NCI-H2107 (cell line): ENCODE measurements at places on chromosomes 2 and 18.

GRCh38 chr2:177893880-177894279 lies 178.7 kb downstream of the PDE11A start:
- DNase-seq = no peak

DNA sequence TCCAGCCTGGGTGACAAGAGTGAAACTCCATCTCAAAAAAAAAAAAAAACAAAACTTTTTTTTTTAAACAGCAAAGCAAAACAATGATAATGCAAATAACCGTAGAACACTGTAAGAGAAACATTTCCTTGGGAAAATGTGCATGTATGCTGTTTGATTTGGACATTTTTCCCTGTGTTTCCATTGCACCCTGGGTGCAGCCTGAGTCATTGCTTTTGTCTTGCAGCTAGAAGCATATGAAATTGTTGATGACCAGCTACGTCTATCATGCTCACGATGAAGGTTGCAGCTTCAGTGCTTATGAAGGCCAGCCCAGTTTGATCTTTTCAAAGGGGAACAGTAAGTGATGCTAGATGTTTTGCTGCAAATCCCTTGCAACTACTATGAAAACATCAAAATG lies 41.5 kb downstream of the MOGAT1 start:
- no peak for DNase-seq

GRCh38 chr2:47580855-47581600 lies 178.1 kb downstream of the MSH2 start:
- no peak for DNase-seq

DNA sequence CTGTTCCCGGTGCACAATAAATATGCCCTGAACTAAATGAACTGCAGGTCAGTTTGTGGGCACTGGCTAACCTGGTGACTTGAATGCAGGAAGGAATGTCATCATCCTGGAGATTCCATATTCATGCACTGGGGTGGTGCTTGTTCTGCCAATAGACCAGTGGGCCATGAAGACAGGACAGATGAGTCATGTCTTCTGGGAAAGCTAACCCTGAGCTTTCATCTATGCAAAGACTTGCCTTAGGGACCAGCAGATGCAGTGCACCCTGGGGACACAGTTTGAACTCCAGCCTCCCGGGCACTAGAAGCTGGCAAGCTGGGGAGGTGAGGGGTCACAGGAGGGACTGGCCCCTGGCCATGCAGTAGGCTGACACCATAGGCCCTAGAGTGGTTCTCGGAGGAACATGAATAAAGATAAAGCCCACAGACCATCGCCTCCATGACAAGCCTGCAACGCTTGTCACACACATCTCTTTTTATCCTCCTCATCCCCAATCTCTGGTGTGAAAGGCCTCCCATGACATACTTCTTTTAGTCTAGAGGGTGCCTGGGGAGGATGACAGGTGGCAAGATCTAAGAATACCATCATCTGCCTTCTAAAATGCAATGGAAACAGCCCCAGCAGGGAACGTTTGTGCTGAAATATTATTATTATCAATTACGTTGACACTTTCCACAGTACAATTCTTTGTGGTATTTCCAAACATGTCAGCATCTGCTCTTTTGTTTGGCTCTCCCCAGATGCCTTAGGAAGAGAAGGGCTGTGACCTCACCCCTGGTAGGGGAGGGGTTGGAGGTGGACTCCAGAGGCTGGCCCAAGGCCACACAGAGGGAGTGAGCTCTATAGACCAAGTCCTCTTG lies 267.4 kb upstream of the RAB6C start:
- DNase-seq = no peak

DNA sequence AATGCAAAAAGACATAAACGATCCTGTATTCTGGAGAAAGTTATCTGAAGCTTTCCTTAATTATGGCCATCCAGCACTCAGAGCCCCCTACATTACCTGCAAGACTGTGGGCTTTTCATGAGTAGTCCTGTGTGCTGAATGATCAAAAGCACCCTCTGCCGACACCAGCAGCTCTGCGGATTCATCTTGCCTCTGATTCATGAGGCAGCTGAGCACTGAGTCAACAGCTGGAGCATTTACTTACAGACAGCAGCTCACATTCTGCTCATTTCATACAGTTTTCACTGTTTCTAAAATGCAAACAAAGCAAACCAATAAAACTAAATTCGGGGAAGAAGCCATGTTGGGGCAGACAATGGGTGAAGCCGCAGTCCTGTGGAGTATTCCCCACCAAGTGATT lies 886.5 kb downstream of the CNTNAP5 start:
- no peak for DNase-seq

GRCh38 chr18:47953471-47953931 lies 23.0 kb upstream of the SMAD2 start:
- DNase-seq = peak; percentile 9

- peak; percentile 1 for DNase-seq
Measured at GRCh38 chr18:10851824-10852319, 297.5 kb downstream of the PIEZO2 start.

- DNase-seq = no peak
Measured at GRCh38 chr18:44370861-44371260, 309.8 kb upstream of the SETBP1 start.

DNA sequence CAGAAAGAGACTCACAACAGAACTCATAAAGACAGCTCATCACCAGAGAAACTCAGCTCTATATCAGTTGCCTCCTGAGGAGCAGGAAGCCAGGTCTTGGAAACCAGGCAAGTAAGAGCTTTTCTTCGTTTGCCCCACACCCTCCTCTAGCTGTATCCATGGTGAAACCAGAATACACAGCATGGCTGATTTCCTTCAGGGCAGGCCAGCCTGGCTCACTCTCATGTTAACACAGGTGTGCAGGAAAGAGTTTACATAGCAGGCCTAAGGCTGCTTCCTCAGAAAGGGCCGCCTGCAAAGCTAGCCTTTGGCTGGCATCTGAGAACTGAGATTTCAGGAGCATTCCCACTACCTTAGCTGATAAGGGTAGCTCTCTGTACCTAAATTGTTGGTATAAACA lies 65.7 kb downstream of the KLHL14 start:
- no peak for DNase-seq

DNA sequence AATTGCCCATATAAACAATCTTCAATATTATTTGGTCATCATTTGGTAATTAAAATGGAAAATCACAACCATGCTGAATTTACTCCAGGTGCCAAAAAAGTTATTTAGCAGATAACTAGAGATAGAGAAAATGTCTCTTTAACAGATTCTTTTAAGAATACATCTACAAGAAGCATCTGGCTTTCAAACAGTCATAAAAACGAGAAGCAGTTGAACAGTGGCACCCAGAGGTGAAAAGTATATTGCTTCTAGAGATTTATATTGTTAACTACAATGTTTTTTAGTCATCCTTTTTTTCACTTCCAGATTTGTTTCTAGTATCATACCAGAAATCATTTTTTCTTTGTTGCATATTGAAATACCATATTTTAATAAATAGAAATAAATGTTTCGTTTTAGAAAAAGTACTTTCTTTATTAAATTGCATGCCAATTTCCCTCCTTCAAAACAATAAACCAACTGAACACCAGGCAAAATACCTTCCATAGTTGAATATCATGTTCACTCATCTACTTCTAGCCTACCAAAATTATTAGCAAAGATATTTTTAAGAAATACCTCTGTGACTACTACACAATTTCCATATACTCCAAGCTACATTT lies 65.4 kb upstream of the HNRNPA3 start:
- DNase-seq = peak; percentile 15

DNA sequence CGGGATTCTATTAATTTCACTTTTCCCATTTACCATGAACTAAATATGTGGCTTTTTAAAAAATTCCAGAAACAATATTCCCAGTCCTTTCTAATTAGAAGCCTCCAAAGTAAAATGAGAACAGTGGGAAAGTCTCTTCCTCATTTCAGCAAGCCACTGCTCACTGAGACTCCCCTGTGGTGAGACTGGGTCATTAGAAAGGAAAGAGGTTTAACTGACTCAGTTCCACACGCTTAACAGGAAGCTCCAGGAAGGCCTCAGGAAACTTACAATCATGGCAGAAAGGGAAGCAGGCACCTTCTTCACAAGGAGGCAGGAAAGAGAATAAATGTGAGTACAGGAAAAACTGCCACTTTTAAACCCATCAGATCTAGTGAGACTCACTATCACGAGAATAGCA lies 258.9 kb upstream of the CHAC2 start:
- DNase-seq = no peak

DNA sequence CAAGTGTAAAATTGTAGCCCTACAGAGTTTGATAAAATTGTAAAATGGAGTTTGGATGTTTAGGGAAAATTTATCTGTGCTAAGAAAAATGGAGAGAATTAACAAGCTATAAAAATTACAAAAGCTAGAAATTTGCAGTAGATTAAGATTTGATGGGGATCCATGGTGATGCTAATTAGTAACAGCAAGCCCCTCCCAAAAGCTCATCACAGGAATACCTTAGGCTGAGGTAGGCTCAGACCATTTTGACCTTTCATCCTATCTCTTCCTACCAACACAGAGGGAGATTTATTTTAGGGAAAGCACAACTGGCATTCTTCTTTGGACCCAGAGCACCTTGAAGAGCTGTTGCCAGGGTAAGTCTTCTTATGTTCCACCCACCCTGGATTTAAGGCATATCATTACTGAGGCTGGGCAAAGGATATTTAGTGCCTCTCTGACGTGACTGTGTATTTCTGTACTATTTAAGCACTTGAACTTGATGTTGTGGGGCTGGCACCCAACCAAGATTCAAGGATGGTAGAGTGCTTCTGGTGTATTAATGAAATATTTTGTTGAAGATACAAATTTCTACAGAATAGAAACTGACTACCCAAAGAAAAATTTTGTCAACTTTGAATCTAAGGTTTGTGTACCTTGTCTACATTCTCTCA lies 70.8 kb upstream of the SLC39A10 start:
- no peak for DNase-seq

DNA sequence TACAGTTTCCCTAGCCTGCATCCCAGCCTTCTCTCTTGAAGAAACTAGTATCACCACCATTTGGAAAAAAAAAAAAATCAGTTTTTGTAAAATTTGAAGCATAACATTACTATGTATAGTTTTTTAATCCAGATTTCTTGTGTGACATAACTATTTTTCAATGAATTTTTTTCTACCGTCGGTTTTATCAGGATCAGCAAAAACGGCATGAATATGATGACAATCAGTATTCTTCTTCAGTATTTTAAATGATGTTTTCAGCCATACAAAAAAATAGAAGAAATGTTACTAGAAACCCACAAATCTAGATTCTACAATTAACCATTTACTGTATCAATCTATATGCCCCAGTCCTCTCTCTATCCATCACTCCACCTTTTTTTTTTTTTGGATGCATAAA lies 103.9 kb downstream of the MGAT5 start:
- no peak for DNase-seq

DNA sequence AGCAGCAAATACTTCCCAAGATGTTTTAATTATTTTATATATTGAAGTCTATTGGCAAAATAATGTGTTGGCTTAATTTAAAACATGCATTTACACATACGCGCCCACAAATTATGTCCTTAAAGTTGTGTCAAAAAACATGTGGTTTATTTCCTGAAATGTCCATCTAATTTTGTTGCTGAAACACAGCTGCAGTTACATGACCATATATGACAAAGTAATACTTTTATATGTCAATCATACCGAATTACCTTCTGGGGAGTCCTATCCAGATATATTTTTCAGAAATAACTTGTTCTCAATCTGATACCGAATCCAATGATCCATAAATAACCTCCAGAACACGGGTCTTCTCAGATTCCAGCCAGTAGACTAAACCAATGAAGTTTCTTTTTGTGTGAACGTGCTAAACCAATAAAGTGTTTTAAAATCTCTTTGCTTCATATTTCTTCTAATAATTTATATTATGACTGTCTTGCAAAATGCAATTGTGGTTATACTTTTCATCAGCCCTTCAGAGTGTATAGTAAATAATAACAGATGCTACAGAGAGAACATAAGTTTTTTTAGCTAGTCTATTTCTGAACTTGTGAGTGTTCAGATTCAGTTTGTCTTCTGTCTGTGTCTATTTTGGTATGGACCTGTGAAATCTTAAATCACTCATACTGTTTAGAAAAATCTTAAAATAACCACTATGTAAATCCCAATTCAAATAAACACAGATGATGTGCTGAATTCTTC lies 2.4 kb downstream of the SCG2 start:
- no peak for DNase-seq

- DNase-seq = no peak
Measured at GRCh38 chr2:216285701-216286100, 86.6 kb downstream of the MARCHF4 start.

- no peak for DNase-seq
Measured at GRCh38 chr2:134527381-134527780, 191.4 kb downstream of the TMEM163 start.

DNA sequence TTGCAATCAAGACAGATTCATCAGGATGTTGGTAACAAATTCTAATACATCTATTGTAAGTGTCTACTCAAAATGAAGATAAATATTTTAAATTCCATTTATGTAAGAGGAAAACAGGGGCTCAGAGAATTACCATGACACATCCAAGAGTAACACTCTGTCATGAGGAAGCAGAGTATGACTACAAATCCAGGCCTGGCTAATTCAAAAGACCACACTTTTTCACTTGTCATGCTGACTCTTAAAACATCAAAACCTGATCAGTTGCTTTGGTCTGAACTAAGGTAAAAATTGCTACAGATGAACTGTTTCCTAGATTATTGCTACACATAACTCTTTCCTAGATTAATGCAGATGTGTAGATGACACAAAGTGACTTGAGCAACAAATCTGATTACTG lies 880.6 kb downstream of the TSN start:
- DNase-seq = no peak

DNA sequence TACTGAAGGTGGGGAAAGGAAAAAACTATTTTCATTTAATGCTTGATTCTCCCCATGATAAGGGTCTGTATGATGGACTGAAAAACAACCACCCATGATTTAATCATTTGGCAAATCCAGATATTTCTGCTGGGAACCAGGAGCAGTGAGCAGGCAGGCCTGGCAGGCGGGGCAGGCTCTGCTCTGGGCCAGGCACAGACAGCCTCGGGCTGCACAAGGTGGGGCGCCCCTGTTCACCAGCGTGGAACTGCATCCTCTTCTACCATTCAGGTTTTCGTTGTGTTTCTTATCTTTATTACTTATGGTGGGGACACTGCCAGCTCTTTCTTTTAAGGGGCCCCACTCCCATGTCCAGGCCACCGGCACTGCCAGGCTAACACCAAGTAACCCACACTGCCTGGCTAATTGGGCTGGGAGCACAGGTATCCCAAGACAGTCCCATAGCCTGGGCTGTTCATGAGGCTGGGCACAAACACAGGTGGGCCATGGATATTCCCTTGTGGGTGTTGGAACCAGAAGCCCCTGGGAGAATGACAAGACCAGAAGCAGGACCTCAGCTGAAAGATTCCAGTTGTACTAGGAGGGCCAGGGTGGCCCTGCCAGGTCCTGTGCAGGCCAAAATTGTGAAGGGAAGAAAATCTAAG lies 57.1 kb upstream of the RALBP1 start:
- no peak for DNase-seq

DNA sequence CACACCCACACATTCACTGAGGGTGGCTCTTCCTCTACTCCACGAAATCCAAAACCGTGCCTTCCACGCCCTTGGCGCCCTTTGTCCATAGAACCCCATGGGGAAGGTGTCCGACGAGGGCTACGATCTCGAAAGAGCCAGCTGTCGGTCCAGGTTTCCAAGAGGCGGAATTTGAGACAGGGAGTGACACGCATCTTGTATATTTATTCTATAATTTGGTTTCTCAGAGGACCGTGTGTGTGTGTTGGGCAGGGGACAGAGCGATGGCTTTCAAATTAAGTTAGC lies 726 bp downstream of the C2orf69 start:
- no peak for DNase-seq
